Stimulated activated CD4-positive, alpha-beta T cell treated with anti-CD3 and anti-CD28 coated beads, Interleukin-4, amount 100 ng/mL, for 24 hours (primary cell): ENCODE measurements at places on chromosomes 13 and 19.

DNA sequence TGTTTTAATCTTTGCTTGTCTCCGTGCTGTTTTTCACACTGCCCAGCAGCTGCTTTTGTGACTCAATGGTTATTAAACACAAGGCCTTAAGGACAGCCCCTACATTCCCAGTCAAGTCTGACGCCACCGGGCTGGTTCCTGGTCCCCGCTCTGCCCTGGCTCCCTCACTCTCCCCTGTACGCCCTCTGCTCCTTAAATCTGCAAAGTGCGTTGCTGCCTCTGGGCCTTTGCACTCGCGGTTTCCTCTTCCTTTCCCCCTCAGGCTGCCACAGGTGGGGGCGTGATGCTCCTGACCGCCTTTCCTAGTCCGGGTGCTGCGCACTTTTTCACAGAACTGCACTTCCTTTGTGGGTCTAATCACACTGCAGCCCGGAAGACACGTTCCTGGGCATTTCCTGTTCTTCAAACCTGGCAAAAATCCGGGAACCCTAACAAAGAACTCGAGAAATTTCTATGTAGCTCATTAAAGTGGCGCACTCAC is 25.6 kb downstream of the NOSIP start:
- peak; percentile 43 for DNase-seq

DNA sequence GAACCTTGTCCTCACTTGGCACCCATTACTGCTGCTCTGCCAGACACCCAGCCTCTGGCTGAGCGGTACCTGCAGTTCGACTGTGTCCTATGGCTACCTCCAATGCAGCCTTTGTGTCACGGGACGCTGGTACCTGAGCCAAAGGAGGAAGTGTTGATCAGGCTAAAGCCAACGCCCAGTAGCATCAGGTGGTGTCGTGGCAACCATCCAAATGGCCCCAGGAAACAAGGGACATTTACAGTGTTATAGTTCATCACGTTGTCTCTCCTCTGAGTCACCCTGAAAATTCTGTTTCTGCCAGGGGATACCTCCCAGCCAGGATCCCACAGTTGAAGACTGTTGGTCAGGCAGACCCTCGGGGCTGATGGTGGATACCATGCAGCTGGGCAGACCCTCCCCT is 10.1 kb downstream of the RHPN2 start:
- DNase-seq: no peak

DNA sequence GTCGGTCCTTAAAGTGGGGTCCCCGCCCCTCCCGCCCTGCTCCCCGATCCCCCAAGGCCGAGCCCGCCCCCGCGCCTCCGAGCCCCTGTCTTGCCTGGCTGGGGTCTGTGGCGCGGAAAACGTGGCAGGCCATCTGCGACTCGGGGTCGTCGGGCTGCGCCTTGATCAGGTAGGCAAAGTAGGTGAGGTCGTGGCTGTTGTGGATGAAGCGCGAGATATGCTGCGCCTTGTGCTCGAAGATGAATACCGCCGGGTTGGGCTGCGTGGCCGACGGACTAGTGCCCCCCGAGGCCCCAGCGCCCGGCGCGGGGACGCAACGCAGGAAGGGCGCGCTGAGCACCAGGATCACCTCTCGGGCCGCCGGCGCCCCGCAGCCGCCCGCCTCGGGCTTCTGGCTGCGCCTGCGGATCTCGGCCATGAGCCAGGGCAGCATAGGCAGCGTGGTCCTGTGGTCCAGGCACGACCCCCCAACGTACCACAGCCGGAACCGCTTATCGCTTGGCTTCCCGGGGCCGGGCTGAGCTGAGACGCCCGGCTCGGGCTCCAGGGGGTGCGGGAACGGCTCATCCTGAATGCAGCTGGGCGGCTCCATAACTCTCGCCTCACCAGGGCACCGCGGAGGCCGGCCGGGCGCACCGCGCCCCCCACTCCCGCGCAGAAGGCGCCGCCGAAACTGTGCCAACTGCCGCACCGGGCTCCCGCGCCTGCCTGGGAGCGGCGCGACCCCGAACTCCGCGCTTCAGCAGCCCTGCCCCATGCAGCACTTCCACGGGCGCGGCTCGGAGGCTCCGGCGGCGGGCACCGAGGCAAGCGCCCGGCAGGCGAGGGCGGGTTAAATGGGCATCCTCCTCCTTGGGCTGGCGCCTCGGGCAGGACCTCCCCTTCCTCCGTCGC is 546 bp downstream of the TBC1D4 start:
- peak; percentile 7 for DNase-seq

DNA sequence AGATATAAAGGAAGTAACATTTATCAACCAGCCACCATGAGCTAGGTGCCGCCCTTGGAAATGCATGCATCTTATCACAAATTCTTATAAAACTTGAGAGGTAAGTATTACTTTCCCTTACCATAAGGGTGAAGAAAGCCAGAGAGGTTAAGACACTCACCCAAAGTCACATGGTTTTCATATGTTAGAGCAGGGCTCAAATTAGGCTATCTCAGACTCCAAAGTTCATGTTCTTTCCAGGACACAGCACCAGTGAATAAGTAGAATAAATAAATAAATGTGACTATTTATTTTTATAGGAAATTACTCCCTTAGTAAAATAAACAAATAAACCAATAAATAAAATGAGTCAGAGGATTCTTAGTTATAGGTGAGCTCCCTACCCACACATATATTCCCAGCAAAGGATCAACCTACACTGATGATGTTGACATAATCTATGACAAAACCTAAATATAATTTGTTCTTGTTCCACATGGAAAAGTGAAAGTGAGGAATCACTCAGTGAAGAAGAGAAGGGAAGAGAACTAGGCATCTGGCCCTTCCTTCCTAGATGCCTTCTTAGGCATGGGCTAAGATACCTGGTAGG is 27.2 kb downstream of the SPRY2 start:
- DNase-seq: no peak

- DNase-seq: no peak
These were observed 90.8 kb upstream of the SLC10A2 start for GRCh38 chr13:103157016-103157415.
